Right hindlimb (tissue), 1 donor: ENCODE measurements at places on chromosomes 16 and 17.

- no peak for DNase-seq
Observed at GRCh38 chr16:51699686-51700396, 548.8 kb upstream of the SALL1 start.

GRCh38 chr17:40828454-40829044, 6.1 kb upstream of the KRT10 start:
- no peak for DNase-seq

GRCh38 chr17:67121316-67121891, 77.0 kb downstream of the CACNG1 start:
- peak; percentile 82 for DNase-seq

GRCh38 chr16:61715393-61715792, 320.8 kb downstream of the CDH8 start:
- DNase-seq, result no peak

GRCh38 chr17:82325286-82326180, 8.0 kb downstream of the SECTM1 start:
- DNase-seq, result no peak

DNA sequence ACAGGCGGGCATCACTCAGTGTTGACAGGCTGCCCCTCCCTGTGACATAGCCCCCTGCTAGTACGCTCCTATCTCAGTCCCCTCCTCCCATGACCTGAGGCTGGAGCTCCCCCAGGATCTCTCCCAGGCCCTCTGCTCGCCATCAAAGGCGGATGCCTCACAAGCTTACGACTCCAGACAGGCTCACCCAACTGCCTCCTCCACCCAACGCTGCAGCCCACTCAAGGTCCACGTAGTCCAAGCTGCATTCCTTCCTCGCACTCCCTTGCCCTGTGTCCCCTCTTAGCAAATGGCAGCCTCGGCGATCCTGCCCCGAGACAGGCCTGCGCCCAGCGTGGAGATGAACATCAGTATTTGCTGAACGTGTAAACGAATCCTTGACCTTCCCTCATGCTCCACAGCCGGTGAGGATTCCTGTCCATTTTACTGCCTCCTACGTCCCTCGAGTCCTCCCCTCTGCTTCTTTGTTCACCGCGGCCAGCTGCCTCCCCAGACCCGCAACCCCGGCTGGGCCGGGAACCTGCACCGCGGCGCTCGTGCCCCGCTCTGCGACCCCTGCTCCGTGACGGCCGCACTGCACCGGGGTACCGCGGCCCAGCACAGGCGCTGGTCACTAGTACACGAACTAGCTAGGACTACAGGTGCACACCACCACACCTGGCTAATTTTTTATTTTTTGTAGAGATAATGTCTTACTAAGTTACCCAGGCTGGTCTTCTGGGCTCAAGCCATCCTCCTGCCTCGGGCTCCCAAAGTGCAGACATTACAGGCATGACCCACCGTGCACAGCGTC, 838 bp upstream of the TMEM97 start:
- DNase-seq, result no peak

- DNase-seq, result peak; percentile 49
Observed at GRCh38 chr17:56594320-56595107, 1.0 kb downstream of the NOG start.

DNA sequence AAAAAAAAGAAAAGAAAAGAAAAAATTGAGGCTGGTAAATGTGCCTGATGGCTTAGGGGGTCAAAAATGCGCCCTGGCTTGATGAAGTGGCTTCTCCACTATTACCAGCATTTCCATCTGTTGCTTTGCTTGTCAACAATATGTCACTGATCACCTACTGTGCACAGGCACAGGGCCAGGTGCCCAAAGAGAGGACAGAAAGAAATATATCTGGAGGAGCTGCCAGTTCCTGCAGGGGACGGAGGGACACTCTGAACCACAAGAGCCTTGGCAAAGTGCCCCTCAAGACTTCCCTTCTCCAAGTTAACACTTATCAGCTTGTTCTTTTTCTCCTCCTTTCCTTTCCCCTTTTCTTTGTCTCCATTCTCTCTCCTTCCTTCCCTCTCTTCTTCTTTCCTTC, 34.7 kb downstream of the GINS3 start:
- no peak for DNase-seq

- no peak for DNase-seq
Observed at GRCh38 chr17:2730764-2731353, 18.6 kb downstream of the CCDC92B start.

GRCh38 chr17:29107084-29107483, 64.1 kb downstream of the PIPOX start:
- DNase-seq, result no peak

DNA sequence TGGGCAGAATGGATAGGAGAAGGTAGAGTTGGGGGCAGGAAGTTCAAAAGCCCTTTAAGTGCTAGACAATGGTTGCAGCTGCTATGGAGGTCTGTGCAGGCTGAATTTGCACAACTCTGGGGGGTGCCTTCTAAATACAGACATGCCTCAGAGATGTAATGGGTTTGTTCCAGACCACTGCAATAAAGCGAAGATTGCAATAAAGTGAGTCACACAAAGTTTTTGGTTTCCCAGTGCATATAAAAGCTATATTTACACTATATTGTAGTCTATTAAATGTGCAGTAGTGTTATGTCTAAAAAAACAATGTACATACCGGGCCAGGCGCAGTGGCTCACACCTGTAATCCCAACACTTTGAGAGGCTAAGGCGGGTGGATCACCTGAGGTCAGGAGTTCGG, 60.5 kb upstream of the MYOCD start:
- no peak for DNase-seq

DNA sequence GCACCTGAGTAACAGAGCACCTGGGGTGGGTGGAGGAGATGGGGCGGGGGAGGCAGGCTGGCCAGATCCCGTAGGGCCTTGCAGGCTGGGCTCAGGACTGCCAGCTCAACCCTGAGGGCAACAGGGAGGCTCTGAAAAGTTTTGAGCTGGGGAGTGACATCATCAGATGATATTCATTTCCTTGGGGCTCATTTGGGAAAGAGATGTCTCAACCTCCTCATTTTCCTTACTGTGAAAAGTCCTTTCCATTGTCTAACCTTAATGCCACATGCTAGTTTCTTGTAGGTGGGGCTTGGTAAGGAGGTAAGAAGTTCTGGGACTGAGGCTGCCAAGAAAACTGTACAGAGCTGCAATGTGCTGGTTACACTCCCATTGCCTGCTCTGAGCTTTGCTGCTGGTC, 3.7 kb downstream of the TNS4 start:
- DNase-seq, result no peak

DNA sequence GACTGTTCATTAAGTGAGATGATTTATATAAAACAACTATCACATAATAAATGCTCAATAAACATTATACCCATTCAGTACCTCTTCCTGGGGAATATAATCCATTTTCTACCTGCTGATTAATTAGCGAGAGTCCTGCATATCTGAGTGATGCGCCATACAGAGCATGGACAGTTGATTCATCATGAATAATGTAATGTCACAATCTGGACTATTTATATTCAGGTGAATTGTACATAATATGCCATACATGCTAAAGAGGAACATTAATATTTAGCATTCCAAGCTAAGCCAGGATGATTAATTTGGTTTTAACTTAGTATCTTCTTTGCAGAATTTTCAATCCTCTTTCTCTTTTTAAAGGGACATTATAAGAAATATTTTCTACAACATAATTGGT, 362.0 kb upstream of the XYLT1 start:
- DNase-seq, result no peak

GRCh38 chr17:27569884-27570577, 61.0 kb upstream of the LGALS9 start:
- no peak for DNase-seq

- no peak for DNase-seq
Observed at GRCh38 chr16:77408607-77409006, 26.2 kb downstream of the ADAMTS18 start.

DNA sequence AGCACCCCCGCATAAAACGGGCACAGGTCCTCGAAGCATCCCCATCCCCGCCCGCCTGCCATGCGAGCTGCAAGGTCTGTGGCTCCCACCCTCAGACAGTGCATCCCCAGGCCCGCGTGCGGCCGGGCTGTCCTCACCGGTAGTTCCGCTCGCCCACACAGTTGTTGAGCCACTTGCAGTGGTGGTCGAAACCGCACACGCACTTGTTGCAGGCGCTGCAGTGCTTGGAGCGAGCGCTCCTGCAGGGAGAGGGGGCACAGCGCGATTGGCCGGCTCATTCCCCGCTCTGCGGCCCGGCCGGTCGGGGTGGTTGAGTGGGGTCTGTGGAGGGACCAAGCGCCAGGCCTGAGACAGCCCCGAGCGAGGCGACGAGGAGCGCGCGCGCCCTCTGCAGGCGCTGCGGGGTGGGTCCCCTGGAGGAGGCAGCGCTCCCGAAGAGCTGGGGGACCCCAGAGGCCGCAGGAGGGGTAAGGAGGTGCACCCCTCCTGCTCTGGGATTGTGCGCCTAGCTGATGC, 6.0 kb upstream of the TPPP3 start:
- DNase-seq, result peak; percentile 65

GRCh38 chr17:44110823-44111633, 12.4 kb downstream of the HDAC5 start:
- DNase-seq, result peak; percentile 96

DNA sequence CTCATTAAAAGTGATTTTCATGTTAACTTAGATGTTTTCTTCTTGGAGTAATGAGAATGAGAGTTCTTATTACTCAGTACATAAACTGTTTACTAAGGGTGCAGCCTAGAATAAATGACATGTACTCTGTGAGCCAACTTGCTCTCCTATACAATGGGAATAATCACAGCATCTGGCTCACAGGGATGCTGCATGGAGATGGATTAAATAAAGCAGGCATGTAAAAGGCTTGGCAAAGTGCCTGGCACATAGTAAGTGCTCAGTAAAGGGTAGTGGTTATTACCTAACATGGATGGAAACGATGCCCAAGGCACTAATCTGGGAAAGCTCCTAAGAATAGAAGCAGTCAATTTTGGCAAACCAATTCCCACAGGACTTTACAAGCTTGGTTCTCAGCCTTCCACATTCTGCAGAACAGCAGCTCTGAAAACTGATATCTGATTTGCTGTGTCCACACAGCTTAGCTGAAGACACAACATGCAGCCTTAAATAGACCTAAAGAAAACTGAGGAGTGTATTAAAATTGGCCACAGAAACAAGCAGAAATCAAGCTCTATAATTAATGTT, 176.1 kb downstream of the ABCC12 start:
- DNase-seq, result no peak

GRCh38 chr17:78040440-78041385, 82.2 kb downstream of the TNRC6C start:
- DNase-seq, result peak; percentile 54

DNA sequence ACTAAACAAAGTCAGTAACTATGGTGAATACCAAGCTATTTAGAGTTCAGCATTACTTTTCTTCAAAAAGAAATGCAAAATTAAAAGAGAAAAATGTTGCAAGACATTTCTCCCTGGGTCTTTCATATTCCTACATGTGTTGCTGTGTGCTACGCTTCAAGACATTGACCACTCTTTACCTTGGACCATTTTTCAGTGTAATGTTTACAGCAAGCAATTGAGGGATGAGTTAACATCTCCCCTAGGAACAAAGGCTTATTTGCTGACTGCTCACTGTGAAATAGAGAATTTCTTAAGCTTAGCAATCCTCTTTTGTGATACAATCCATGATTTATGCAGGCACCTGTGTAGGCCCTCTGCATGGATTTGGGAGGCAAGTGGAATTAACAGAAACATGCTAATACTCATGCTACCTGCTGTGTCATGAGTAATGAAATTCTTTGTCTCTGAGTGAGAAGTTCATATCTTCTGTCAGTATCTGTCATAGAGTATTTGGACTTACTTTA, 1202.9 kb upstream of the CDH8 start:
- DNase-seq, result no peak

- DNase-seq, result no peak
Observed at GRCh38 chr17:27265333-27265732, 28.6 kb upstream of the WSB1 start.

DNA sequence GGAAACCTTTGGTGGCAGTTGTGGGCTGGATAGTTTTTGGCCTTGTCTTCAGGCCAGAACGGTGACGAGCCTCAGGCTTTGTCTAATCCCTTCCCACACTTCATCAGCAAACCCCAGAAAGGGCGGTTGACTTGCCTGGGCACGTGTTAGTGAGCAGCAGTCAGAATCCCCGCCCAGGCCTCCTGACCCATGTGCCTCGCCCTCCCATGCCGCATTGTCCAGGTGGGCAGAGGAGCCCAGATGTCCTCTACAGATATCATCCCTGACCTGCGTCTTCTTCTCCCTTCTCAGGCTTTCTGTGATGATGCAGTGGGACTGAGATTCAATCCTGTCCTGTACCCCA, 82.5 kb downstream of the OR1D5 start:
- no peak for DNase-seq

- no peak for DNase-seq
Observed at GRCh38 chr17:17090642-17091103, 48.4 kb downstream of the MPRIP start.

- DNase-seq, result peak; percentile 65
Observed at GRCh38 chr17:8163978-8164814, 1.4 kb upstream of the VAMP2 start.

DNA sequence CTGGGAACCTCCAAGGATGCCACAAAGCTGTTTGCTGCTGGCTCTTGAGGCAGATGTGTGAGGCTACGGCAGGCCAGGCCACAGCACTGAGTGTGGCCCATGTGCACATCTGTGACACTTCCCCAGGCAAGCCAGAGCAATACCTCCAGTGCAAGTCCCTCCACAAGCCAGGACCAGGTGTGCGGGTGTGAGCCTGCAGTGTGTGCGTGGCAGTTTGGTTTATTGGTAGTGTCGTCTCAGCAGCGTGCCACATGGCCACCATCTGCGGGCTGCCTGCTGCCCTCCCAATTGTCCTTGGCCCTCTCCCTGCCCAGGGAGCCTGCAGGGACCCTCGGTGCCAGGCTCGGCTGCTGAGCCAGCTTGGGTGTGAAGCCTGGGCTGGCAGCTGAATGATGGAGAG, 9.9 kb upstream of the SREBF1 start:
- no peak for DNase-seq

DNA sequence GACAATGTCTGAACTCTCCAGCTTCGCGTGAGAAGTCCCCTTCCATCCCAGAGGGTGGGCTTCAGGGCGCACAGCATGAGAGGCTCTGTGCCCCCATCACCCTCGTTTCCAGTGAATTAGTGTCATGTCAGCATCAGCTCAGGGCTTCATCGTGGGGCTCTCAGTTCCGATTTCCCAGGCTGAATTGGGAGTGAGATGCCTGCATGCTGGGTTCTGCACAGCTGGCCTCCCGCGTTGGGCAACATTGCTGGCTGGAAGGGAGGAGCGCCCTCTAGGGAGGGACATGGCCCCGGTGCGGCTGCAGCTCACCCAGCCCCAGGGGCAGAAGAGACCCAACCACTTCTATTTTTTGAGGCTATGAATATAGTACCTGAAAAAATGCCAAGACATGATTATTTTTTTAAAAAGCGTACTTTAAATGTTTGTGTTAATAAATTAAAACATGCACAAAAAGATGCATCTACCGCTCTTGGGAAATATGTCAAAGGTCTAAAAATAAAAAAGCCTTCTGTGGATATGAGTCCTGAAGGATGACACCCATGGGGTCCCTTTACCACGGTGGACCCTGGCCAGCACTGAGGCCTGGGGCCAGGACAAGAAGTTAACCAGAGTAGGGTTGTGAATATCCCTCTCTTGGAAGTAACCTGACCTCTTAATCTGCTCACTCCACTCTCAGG, 10.5 kb upstream of the ITGAD start:
- DNase-seq, result peak; percentile 42
